ENCODE measurements at places on chromosomes 2 and 18.

DNA sequence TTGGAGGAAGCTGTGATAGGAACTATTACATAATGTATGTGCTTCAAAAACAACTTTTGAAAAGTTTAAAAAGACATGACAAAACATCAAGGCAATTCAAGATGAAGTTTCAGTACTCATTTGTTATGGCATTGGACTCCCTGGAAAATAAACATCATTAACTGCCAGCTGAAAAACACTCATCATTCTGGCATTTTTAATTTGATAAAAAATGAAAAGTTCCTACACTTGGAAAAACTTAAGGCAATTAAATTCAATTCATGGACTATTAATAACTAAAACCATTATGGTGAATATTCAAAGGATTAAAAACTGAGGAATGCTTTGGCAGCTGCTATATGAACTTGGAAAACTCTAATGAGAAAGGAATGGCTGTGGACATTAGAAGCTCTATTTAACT lies 8.5 kb downstream of the TYW5 start:
- ATAC-seq = no peak

DNA sequence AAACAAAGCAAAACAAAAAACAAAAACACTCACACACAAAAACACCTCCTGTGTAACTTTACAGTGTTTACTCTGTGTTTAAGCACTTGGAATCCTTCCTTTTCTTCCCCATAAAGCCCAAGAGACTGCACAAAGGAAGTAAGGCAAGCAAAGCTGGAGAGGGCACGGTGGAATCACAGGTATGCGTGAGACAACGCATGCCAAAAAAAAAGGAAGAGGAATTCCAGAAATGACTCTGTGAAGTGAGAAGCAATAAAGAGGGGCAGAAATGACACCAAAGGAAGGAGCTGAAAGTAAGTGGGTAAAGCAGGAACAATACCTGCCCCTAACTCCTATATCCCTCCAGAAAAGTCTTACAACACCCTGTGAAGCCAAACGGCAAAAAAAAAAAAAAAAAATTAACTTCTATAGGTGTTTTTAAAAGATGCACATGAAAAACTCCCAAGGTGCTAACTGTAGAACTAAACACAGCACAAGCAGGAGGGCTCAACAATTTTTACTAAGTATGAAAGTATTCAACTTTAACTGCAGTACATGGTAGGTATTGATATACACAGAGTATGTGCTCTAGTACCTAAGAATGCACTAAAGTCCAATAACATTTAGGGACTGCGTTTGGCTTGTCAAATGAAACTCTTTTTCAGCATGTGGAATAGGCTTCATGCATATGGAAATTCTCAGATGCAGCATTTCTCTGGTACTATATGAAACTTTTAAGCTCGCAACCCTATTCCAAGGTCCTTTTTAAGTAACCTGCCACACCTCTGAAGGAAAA lies 9.1 kb downstream of the RND3 start:
- ATAC-seq = no peak

DNA sequence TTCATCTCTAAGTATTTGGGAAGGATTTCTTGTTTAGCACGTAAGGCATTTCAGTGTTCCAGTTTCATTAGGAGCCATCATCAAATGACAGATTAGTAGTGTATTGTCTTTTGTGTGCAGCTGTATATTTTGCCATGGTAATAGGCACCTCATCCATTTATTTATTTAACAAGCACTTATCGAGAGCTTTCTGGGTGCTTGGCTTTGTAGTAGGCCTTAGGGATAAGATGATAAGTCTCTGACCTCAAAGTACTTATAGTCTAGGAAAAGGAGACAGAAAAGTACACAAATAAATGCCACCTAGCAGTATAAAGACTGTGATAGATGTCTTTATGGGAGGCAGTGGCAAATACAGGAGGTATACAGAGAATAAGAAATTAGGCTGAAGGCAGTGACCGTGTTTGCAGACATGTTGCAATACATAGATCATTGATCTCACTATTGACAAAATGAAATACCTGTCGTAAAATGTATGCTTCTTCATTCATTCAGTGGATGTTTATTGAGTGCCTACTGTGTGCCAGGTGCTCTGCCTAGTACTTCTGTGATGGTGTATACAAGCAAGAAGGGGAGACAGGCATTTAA lies 265.9 kb downstream of the SETBP1 start:
- no peak for ATAC-seq

DNA sequence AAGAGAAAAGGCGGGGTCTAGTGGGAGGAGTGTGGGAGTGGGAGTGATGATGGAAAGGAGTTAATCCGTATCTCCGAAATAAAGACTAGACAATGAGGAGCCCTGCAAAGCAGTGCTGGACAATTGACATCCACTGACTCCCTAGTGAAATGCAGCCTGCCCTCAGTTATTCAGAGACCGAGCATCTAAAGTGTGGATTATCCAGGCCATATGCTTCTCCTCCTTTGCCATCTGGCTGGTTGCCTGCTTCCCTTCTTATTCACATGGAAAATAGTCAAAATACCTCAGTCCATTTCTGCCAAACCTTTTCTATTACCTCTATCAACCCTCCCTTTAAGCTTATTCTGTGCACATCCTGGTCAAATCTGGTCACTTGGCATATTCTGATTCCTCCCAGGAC lies 288.8 kb upstream of the SIX3 start:
- ATAC-seq = no peak

DNA sequence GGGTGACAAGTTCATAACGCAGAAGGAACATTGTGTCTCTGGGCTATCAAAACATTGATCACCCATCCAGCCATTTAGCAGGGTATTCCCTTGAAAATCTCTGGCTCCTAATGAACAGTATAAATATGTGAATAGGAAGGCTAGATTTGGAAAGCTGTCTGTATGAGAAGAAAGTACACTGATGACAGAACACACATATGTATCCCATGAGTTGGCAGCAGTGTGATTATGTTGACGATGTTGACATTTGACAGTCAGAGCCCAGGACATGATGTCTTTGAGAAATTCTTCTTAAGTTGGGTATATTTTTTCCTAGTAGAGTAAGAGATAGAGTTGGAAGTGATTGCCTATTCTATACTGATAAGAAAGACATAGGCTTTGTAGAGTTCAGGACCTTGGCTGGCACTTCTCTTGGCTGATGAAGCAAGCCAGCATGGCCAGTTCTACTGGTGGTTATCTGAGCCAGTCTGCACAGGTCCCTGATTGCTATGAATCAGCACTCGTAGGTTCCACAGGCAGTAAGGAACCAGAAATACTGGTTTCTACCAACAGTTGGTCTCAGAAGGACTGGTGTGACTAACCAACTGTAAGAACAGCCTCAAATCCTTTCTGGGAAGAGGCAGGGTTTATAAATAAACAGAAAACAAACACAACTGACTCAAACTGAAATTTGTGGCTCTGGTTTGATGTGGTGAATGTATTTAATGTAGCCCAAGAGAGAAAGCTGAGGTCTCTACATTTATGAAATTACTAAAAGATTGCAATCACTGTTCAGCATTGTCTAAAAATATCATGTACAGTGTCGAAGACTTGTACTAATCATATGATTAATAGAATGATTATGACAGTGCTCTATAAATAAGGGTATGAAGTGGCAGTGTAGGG lies 43.9 kb upstream of the RAPH1 start:
- ATAC-seq = peak; percentile 92

DNA sequence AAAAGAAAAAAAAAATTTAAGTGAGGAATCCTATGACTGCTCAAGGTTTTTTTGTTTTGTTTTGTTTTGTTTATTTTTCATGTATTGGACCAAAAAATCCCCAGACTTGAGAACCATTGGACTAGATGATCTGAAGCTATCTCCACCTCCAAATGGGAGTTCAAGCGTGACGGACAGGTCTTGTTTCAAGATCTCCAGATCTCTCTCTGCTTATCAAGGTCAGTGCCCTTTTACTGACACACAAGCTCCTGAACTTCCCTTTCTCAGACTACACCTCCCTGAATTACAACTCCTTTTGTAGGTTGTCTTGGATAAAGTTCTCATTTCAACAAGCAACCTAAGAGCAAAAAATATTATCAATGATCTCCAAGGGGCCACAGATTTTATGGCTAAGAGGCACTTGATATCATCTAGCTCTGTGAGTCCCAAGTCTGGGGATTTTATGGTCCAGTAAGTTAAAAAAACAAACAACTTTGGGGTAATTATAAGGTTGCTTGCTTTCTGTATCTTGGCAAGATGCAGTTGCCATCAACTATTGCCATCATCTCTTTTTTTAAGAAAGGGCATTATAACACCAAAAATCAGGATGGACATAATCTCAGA lies 396.0 kb upstream of the ATP5MC3 start:
- ATAC-seq = no peak

DNA sequence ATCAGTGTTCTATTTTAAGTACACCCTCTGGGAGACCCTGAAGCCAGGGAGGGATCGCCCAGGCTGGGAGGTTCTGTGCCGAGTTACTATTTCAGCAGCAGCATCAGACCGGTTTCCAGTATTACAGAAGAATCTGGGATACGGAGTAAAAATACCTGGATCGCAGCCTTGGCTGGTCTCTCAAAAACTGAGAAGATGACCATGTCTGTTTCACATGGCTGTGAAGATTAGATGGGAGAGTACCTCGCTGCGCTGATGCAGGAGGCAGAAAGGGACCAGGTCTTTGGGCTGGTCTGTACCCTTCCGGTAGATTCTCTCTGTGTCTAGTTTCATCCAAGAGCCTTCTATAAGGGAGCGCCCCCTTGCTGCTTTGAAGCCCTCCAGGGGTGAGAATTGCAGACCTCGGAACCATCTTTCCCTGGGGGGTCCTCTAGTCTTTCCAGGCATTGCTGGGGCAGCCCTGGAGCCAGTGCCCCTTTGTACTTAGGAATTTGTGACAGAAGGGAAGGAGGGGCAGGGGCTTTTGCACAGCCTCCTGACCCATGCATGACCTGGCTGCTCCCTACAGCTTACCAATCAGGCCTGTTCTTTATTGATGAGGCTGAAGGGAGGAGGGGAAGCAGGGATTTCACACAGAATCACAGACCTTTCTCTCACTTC lies 56.3 kb upstream of the MAPRE3 start:
- ATAC-seq = no peak

GRCh38 chr2:53913721-53914120 lies 54.0 kb upstream of the GPR75 start:
- peak; percentile 94 for ATAC-seq

DNA sequence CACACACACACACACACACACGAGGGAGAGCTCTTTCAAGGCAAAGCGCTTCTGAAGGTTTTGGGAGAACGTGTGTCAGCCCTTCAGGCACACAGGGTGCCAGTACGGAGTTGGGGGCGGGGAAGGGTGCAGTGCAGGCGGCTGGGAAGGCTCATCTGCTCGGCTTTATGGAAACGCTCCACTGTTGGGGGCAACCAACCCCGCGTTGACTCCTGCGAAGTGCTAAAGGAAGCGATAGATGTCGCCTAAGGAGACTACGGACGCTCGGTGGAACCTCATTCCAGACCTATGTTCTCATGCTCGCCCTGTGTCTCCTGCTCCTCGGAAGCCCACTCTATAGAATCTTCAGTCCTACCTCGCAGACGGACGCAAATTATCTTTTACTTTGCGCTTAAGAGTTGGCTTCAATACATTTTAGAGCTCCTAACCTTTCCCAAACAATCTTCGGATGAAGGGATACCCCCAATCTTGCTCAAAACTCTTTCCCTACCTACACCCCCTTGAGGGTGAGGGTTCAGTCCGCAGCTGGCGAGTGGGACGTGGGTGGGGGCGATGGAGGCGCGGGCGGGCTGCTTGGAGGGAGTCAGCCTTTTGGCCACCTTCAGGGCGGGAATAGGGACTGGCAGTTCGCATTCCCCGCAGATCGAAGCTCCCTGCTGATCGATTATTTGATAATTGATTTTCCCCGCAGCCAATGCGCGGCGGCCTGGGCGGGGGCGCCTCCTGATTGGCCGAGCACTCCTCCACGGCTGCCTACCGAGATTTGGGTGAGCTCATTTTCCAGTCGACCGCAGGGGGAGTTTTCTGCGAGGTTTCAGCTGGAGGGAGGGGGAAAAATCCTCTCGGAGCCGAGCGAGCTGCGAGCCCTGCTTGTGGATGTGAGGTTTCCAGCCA lies 1.9 kb upstream of the MEIS1 start:
- no peak for ATAC-seq

GRCh38 chr2:10172033-10172871 lies 49.7 kb downstream of the RRM2 start:
- no peak for ATAC-seq

GRCh38 chr2:144937910-144938709 lies 418.2 kb upstream of the ZEB2 start:
- no peak for ATAC-seq

GRCh38 chr2:182977463-182977862 lies 60.8 kb downstream of the NCKAP1 start:
- ATAC-seq = no peak

- ATAC-seq = no peak
Measured at GRCh38 chr2:170819680-170820664, 3.3 kb downstream of the GAD1 start.

- no peak for ATAC-seq
Measured at GRCh38 chr2:197296835-197297234, 13.7 kb downstream of the ANKRD44 start.

GRCh38 chr2:47205576-47206141 lies 50.6 kb upstream of the STPG4 start:
- ATAC-seq = no peak

GRCh38 chr2:167833294-167833693 lies 414.1 kb downstream of the STK39 start:
- ATAC-seq = no peak

GRCh38 chr2:49210191-49210590 lies 55.9 kb upstream of the FSHR start:
- no peak for ATAC-seq

DNA sequence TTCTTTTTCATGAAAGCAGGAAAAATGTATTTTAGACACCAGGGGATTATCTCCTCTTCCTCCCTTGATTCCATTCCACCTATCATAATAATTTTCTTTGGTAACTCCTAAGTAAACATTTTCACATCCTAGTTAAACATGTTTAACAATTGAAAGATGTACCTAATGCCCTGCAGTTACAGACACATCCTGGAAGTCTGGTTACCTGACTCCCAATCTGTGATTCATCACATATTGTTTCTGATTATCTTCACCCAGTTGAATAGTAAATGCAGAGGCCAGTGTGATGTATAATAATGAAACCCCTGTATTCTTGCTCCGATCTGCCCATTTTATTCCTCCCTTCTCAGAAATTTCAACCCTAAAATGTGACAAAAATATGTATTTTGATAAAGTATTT lies 1237.6 kb upstream of the LRRTM1 start:
- no peak for ATAC-seq

DNA sequence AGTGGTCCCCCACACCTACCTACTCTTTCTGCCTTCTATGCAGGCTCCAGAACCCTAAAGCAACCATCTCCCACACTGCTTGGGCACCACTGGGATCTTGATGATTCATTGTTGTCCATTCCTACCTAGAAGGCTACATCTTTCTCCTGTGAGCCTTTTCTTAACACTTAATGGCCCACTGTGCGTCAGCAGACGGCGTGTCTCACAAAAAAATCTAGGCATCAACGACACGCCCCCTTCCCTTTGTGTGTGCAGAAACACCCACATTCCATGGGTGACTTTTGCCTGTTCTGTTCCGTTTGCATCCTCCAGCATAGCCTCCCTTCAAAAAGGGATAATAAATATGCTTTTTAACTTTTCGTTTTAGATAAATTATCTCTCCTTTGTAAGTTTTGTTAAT lies 99.7 kb upstream of the CYRIA start:
- ATAC-seq = no peak
